Left lung (tissue), 14 donors: ENCODE measurements at places on chromosomes 16 and 17.

- H3K36me3 ChIP-seq, result no peaks in the 10 kb centered on the region
- H3K4me1 ChIP-seq, result no peaks in the 10 kb centered on the region
- no peak overlapping the region for H3K4me3 ChIP-seq
- DNase-seq, result no peak
- H3K27ac ChIP-seq, result no peak overlapping the region
Observed at GRCh38 chr17:72380120-72380519, 259.3 kb downstream of the SOX9 start.

- H3K27ac ChIP-seq, result no peak overlapping the region
- H3K4me1 ChIP-seq, result peaks cover 58% of the 10 kb centered on the region
- DNase-seq, result no peak
- H3K36me3 ChIP-seq, result no peaks in the 10 kb centered on the region
- no peak overlapping the region for H3K4me3 ChIP-seq
Observed at GRCh38 chr16:28188085-28188916, 23.5 kb downstream of the XPO6 start.

DNA sequence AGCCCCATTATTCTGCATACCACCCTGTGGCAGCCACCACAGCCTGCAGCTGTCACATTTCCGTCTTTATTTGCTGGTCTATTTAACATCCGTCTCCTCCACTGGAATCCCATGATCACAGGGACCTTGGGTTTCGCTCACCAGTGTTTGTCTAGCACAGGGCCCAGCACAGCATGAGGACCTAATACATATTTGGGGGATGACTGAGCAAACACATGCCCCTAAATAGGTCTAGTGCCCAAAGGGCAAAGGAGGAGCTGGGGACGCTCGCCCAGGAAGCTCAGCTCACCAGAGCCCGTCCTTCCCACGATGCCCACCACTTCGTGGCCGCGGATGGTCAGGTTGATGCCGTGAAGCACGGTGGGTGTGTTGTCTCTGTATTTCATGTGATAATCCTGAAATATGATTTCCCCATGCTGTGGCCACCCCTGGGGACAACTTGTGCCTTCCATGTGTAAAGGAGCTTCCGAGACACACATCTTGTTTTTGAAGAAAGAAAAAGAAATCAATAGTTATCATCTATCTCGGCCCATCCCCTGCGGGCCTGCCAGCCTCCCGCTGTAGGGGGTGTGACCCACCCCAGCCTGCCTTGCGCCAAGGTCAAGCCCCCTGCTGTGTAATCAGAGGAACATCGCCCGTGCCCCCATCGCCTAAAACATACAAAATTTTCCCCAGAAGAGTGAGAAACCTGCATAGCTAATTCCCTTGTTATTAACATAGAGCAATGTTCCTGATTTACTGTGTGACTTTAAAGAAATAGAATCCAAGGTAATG, 21.0 kb upstream of the ABCC12 start:
- no peaks in the 10 kb centered on the region for H3K27me3 ChIP-seq
- no peak overlapping the region for H3K4me3 ChIP-seq
- DNase-seq, result no peak

GRCh38 chr16:73066927-73067670, 19.2 kb upstream of the ZFHX3 start:
- peaks cover 6% of the 10 kb centered on the region for H3K27me3 ChIP-seq
- no peak overlapping the region for H3K4me3 ChIP-seq
- H3K4me1 ChIP-seq, result peaks cover 77% of the 10 kb centered on the region
- H3K36me3 ChIP-seq, result no peaks in the 10 kb centered on the region

DNA sequence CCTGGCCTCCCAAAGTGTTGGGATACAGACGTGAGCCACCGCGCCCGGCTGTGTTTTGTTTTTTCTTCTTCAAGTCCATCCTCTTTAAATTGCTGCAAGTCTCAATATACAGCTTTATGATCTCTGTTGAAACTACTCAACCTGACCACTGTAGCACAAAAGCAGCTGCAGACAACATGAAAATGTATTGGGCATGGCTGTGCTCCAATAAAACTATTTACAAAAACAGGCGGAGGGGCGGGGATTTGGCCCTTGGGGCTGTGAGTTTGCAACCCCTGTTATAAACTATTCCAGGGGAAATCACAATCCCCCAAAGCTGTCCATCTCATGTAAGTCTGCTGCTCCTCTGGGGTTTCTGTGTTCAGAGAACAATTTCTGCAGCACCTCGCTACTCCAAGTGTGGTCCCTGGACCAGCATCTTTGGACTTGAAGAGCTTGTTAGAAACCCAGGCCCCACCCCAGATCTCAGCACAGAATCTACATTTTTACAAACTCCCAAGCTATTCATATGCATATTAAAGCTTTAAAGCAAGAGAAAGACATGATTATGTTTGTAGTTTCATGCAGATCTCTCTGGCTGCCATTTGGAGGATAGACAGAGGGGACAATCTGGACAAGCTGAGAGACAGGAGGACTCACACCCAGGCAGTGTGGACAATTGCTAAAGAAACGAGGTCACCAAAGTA, 33.6 kb downstream of the TEKT5 start:
- H3K4me1 ChIP-seq, result no peaks in the 10 kb centered on the region
- no peak overlapping the region for H3K4me3 ChIP-seq
- H3K27ac ChIP-seq, result no peak overlapping the region
- H3K27me3 ChIP-seq, result no peaks in the 10 kb centered on the region
- DNase-seq, result no peak

DNA sequence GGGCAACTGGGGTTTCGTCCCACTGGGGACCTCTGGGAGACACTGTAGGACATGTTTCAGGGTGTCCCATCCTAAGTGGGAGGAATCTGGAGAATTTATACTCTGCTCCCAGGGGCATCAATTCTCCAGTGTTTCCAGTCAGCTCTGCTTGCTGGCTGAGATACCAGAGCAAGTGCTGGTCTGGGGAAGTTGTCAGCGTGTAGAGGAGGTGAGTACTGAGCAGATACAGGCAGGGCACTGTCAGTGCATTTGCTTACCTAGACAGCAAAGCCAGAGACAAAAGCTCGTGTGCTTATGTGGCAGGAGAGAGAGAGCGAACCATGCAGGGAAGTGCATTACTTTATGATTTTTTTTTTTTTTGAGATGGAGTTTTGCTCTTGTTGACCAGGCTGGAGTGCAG, 20.2 kb upstream of the TOX3 start:
- H3K4me1 ChIP-seq, result no peaks in the 10 kb centered on the region
- H3K4me3 ChIP-seq, result no peak overlapping the region
- H3K27me3 ChIP-seq, result no peaks in the 10 kb centered on the region
- no peak for DNase-seq
- H3K27ac ChIP-seq, result no peak overlapping the region

- no peak for DNase-seq
- no peak overlapping the region for H3K4me3 ChIP-seq
- peaks cover 84% of the 10 kb centered on the region for H3K36me3 ChIP-seq
- H3K27ac ChIP-seq, result no peak overlapping the region
Observed at GRCh38 chr16:23410176-23410575, 42.8 kb downstream of the COG7 start.

- peaks cover 32% of the 10 kb centered on the region for H3K4me1 ChIP-seq
- H3K27ac ChIP-seq, result no peak overlapping the region
- no peaks in the 10 kb centered on the region for H3K36me3 ChIP-seq
- DNase-seq, result no peak
- H3K27me3 ChIP-seq, result no peaks in the 10 kb centered on the region
Observed at GRCh38 chr17:80986046-80986445, 5.6 kb upstream of the CHMP6 start.

GRCh38 chr17:17557796-17558195, 33.7 kb downstream of the PEMT start:
- no peak for DNase-seq
- no peaks in the 10 kb centered on the region for H3K27me3 ChIP-seq
- no peak overlapping the region for H3K27ac ChIP-seq
- H3K4me1 ChIP-seq, result peaks cover 11% of the 10 kb centered on the region
- no peaks in the 10 kb centered on the region for H3K36me3 ChIP-seq
- H3K4me3 ChIP-seq, result no peak overlapping the region

DNA sequence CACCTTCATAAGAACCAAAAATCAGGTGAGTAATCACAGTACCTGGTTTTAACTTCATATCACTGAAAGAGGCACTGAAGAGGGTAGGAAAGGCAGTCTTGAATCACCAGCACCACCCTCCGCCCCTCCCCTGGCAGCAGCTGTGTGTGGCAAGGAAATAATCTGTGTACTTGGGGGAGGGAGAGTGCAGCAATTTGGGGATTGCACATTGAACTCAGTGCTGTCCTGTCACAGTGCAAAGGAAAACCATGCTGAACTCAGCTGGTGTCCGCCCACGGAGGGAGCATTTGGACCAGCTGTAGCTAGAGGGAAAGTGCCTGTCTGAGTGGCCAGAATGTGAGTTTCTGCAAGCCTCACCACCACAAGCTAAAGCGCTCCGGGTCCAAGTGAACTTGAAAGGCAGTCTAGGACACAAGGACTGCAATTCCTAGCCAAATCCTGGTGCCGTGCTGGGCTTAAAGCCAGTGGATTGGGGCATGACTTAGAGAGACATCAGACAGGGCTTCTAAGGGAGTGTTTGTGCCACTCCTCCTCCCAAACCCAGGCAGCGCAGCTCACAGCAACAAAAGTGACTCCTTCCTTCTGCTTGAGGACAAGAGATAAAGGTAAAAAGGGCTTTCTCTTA, 39.7 kb upstream of the ALDH3A1 start:
- no peak overlapping the region for H3K27ac ChIP-seq
- H3K4me1 ChIP-seq, result no peaks in the 10 kb centered on the region
- H3K27me3 ChIP-seq, result no peaks in the 10 kb centered on the region
- H3K4me3 ChIP-seq, result no peak overlapping the region
